Left lung (tissue), 14 donors: ENCODE measurements at places on chromosomes 2 and 18. TPM values are rescaled to one million over a fixed set of nuclear protein-coding genes. Genes with fewer than 3 reads are reported as not detected.

SMCHD1 gene
- total RNA-seq = 42.3 TPM

ABCB11 gene
- total RNA-seq = 0.08 TPM

DNA sequence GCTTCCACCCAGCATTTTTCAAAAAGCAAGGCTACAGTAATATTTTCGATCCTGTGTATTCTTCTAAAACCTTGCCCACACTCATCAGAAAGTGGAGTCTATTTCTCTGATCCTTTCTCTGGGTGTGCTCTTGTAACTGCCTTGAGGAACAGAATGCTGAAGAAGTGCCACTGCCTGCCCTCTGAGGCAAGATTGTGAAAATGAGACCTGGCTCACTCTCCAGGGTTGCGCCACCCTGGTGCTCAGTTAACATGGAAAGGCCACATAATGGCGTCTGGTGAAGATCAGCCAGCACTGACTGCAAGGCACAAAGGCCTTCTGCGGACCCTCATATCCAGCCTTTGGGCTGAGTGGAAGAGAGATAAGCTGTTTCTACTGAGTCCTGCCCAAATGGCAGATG lies 11.2 kb upstream of the SH3RF3 start:
- DNase-seq = no peak

GRCh38 chr2:12109363-12110017 lies 363.1 kb downstream of the LPIN1 start:
- no peak for DNase-seq

DNA sequence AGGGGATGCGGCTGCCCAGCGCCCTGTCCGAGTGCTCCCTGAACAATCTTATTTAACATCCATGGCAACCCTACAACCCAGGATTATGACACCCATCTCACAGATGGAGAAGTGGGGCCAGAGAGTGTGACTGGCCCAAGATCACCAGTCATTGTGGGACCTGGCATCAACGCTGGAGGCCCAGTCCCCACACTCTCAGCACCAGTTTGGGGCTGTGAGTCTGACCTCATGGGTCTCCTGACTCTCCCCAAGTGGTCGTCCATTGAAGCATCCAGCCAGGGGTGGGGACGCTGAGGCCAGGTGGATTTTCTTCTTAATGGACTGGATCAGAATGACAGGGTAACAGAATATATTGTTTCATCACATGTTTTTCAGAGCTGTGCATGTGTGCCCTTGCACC lies 24.5 kb downstream of the MAL start:
- no peak for DNase-seq

- no peak for DNase-seq
Measured at GRCh38 chr2:149446748-149447147, 116.4 kb downstream of the LYPD6 start.

DNA sequence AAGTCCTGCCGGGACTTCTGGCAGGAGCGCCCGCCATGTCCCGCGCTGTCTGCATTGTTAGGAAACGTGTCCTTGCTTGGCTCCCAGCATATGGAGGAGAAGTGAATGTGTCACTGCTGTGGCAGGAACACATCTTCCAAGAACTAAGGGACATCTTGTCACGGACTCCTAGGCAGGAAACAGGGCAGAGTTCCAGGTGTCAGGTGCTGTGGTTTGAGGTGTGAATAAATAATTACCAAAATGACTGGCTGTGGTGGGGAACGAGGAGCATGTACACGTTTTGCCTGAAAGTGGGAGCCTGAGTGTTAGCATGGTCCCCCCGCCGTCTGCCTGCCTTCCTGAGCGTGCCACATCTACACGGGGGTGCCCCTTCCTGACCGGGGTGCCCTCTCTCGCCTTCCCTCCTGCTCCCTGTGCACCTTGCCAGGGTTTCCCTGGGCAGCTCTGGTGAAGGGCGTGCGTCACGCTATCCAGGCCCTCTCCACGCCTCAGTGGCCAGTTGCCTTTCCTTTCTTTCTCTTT lies 237.5 kb downstream of the LDLRAD4 start:
- no peak for DNase-seq

- peak; percentile 66 for DNase-seq
Measured at GRCh38 chr18:45974088-45974536, 7.0 kb upstream of the EPG5 start.

CAB39 gene
- 67.2 TPM for total RNA-seq
